ENCODE measurements at places on chromosomes 6 and 20. TPM values are rescaled to one million over a fixed set of nuclear protein-coding genes. Genes with fewer than 3 reads are reported as not detected.
A peak's percentile ranks its signal among the peaks of the same experiment; 100 is the strongest.

GRCh38 chr6:136487759-136488425 is 62.3 kb downstream of the MAP7 start:
- no peak for DNase-seq

- no peak for DNase-seq
Observed at GRCh38 chr6:121437851-121438651, 2.6 kb downstream of the GJA1 start.

GRCh38 chr6:67757465-67758033 is 877.5 kb upstream of the ADGRB3 start:
- no peak for DNase-seq

GRCh38 chr6:16504609-16505008 is 256.7 kb downstream of the ATXN1 start:
- no peak for DNase-seq

DNA sequence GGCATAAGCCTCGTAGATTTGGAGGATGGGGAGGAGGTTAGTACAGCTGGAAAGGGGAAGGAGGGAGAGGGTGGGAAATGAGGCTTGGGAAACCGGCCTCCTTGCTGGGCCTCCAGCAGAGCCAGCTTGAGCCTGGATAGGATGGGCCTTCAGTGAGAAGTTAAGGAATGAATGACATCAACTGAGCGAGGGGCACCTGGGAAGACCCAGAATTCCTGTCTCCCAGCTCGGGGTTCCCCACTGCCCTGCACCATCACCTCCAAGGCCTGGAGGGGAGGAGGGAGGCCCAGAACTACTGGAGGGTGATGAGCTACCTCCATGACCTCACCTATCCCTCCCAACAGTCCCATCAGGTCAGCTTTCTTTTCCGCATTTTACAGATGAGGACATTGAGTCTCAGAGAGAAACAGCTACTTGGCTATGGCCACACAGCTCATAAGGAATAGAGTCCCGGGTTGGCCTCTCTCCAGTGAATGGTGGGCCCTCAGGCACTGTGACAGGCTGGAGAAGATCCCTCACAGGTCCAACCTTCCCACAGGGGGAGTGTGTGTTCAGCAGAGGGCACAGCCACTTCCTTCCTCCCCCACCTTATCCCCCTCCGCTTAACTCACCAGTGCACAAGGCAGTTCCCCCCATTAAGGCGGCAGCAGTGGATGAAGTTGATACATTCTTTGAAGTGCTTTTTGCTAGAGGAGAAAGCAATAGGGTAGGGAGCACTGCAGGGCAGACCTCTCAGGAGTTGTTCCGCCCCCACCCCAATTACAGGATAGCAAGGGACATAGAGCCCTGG is 6.8 kb downstream of the DUSP15 start:
- DNase-seq, result no peak

GRCh38 chr20:62244644-62245108 is 6.4 kb downstream of the OSBPL2 start:
- DNase-seq, result no peak

DNA sequence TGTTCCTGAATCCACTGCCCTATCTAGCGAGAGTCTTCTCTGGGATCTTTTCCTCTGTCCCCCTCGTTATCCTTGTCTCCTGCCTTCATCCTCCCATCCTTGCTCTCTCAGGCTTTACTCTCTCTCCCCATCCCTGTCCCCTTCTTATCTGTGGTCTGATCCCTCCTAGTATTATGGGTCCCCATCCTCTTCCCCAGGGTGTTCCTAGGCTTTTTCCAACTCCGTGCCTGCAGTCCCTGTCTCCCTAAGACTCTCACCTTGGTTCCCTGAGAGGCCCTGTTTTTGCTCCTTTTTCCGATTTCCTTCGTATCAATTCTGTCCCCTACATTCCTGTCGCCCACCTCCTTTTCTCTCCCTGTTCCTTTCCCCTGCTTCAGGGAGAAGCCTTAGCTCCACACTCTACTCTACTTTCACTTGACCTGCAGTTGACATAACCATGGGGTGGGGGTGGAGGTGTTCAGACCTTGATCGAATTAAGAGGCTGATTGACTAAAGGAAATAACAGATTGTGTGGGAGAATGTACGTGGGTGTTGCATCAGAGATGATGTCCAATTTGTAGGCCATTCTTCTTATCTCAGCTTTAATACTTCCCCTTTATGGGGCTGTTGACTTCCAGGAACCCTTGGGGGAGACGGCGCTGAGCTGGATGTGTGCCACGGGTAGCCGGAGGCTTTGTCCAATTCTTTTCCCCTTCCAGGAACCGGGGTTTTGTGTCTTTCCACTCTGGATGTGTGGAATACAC is 905 bp downstream of the PPARD start:
- peak; percentile 68 for DNase-seq

DNA sequence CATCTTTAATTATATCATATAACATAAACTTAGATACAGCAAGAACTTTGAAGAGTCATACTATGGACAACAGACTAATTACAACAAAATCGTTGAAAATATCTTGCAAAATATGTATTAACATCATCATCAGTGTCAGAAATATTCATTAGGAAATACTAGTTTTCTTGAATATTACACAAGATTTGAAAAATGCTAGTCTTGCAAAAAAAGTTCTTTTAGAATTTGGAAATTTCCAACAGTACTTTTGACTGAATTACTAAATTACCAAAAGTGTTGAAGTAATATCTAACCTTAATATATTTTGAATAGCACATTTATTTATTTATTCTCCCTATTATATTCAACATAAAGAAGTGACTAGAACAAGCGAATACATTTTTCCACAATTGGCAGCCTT is 1224.8 kb upstream of the EYS start:
- DNase-seq, result no peak

GRCh38 chr6:143575440-143575839 is 63.9 kb upstream of the FUCA2 start:
- peak; percentile 51 for DNase-seq

- DNase-seq, result no peak
Observed at GRCh38 chr6:54516321-54516720, 208.1 kb downstream of the TINAG start.

GRCh38 chr20:3890398-3890751 is 1.2 kb downstream of the PANK2 start:
- DNase-seq, result no peak

- no peak for DNase-seq
Observed at GRCh38 chr6:79468116-79468515, 69.1 kb downstream of the LCA5 start.

Gene NKX2-2
- polyA plus RNA-seq, result not detected

Gene RHAG
- polyA plus RNA-seq, result not detected

Gene PXDC1
- polyA plus RNA-seq, result 0.50 TPM

Gene PLN
- 0.29 TPM for polyA plus RNA-seq

Gene FERMT1
- polyA plus RNA-seq, result not detected

Gene CST5
- not detected for polyA plus RNA-seq
